HFFc6 (cell line): ENCODE measurements at places on chromosomes 11 and 22.
A peak's percentile ranks its signal among the peaks of the same experiment; 100 is the strongest.

- DNase-seq: no peak
These were observed 696.2 kb upstream of the TENM4 start for GRCh38 chr11:80136991-80137390.

GRCh38 chr11:1690167-1691025 is 6.6 kb upstream of the KRTAP5-6 start:
- no peak for DNase-seq

GRCh38 chr11:15216678-15217077 is 102.0 kb downstream of the INSC start:
- no peak for DNase-seq

GRCh38 chr11:76156971-76157427 is 49.3 kb downstream of the WNT11 start:
- no peak for DNase-seq

DNA sequence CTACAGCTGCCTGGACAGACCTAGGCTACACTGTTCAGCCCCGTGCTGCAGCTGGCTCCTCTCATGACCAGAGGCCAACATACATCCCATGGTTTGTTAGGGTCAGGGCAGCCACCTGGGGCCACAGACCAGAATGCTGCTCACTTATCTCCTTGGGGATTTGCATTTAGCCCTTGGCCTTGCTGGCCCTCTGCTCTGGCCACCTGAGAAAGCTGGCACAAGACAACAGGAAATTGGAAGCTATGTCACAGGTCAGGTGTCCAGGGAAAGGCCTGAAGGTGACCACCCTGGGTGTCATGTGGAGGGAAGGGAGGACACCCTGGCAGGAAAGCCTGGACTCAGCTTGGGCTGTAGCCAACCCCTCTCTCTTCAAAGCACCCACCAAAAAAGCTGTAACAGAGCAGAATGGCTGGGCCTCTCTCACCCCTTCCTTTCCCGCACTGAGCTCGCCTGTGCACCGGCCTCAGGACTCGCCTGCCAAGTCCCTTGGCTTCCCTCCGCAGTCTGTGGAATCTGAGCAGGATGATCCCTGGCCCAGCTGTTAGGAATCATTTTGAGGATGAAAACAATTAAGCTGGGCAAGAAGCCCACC is 86.3 kb downstream of the SNX19 start:
- DNase-seq: no peak

DNA sequence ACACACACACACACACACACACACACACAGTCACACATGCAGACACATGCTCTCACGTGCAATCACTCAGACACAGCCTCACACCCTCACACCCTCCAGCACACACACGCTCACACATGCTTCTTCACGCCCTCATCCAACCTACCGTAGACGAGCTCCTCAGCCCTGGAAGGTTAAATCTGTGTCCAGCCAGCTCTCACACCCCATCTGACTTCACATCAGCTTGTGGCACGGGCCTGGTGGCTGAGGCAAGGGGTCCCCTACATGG is 1.3 kb upstream of the SCUBE1 start:
- no peak for DNase-seq

GRCh38 chr11:118434123-118434552 is 2.2 kb upstream of the KMT2A start:
- DNase-seq: peak; percentile 33

DNA sequence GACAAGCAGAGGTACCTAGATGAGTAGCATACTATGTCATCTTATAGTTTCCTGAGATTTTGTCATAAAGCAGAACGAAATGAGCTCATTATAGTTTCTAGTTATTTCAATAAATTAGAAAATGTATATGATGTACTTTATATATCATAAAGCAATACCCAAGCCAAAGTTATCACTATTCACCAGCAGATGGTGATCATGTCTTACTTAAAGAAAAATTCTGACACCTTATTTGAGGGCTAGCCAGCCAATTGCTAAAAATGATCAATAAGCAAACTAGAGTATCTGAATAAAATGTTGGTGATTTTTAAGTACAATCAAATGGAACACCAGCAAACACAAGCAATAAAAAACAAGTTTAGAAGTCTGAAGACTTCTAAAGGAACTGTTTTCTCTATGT is 44.1 kb downstream of the RSF1 start:
- DNase-seq: peak; percentile 9

GRCh38 chr11:132670921-132671675 is 861.2 kb downstream of the OPCML start:
- no peak for DNase-seq

- peak; percentile 17 for DNase-seq
These were observed 7.0 kb downstream of the OR51B5 start for GRCh38 chr11:5336331-5336730.

DNA sequence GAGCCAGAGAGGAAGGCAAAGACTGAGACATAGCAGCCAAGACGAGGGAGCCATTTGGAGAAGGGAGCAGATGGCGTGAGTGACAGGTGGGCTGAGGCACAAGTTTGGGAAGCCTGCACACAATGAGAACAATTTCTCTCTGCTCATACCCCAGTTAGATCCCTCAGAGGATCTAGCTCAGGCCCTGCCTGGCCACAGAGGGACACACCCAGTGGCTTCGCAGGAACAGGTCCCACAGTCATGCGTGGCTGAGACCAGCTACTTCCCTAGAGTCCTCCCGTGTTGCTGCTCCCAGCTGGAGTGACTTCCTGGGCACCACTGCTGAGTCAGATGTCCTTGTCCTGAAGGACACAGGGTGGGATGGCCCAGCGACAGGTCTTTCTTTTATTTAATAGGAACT is 33.4 kb upstream of the LYVE1 start:
- no peak for DNase-seq

DNA sequence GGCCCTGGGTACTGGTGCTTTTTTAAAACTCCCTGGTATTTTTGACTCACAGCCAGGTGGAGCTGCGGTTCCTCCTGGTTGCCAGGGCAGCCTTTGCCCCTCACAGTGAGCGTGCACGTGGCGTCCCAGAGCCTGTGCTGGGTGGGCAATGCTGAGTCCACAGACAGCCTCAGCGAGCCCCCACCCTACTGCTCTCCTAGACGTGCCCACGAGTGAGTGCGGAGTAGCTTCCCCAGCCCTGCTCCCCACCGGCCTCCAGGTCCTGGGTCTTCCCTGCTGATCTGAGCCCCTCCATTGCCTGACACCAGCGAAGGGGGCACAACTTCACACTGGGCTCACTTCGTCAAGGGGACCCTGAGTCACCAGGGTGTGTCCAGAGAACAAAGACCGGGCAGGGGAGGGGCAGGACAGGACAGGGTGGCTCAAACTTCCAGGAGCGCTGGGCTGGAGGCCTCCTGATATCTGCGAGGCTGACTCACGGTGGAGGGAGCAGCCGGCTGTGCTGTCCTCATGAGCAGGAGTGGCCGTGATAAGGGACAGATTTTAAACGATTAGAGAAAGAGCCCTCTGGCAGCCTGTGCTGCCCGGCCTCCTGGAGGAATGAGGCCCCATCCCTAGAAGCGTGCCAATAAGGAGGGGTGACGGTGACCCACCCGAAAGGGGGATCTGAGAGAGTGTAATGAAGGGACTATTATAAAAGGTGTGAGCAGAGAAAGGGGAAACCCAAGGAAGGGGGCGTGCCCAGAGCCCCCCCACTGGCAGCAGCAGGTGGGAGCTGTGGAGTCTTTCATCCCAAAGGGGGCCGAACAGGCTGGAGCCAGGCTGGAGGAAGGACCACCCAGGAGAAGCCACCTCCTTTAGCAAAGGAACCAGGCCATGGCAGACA is 129.3 kb upstream of the FGF3 start:
- DNase-seq: no peak

DNA sequence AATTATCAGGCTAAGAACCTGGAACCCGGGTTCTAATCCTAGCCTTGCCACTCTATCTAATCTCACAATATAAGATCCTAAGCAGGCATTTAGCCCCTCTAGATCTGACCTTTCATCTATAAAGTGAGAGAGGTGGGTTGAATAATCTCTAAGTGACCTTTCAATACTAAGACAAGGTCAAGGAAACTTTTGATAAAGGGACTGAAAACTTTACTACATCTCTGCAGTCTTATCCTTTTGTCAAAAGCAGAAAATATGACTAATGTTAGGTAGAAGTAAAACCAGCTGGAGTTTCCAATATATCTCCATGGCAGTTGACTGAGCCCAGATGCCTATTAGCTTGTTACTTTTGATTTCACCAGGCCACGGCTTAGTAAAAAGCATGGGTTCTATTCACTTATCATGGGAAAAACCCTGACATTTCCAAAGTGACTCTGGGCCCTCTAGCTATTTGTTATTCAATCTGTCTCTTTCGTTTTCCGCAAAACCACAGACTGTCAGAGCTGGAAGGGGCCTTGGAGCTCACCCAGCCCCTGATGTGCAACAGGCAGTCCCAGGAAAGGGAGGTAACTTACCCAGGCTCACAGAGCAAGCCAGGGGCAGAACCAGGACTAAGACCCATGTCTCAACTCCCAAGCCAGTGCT is 75.8 kb downstream of the RAB30 start:
- DNase-seq: no peak

GRCh38 chr11:115679945-115680344 is 175.7 kb upstream of the CADM1 start:
- DNase-seq: no peak

DNA sequence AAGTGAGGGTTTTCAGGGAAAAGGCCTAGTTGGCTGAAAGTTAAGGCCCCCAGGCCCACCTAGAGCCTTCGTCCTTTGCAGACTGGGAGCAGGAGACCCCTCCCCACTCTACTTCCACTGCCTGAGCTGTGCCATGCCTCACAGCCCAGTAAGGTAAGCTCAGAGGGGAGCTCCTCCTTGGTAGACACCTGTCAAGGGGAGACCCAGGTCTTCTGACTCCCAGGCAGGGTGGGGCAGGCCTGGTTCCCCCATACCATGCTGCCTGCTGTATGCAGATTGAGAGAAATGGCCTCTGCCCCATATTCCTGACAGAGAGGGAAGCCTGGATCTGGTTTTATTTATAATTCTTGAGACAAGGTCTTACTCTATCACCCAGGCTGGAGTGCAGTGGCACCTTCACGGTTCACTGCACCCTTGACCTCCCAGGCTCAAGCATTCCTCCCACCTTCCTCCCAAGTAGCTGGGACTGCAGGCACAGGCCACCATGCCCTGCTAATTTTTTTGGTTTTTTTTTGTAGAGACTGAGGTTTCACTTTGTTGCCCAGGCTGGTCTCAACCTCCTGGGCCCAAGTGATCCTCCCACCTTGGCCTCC is 697 bp downstream of the RAB36 start:
- DNase-seq: no peak
